ENCODE measurements at places on chromosomes 2 and 18.

GRCh38 chr2:218811382-218811781 is 20.2 kb downstream of the PRKAG3 start:
- no peak for DNase-seq

DNA sequence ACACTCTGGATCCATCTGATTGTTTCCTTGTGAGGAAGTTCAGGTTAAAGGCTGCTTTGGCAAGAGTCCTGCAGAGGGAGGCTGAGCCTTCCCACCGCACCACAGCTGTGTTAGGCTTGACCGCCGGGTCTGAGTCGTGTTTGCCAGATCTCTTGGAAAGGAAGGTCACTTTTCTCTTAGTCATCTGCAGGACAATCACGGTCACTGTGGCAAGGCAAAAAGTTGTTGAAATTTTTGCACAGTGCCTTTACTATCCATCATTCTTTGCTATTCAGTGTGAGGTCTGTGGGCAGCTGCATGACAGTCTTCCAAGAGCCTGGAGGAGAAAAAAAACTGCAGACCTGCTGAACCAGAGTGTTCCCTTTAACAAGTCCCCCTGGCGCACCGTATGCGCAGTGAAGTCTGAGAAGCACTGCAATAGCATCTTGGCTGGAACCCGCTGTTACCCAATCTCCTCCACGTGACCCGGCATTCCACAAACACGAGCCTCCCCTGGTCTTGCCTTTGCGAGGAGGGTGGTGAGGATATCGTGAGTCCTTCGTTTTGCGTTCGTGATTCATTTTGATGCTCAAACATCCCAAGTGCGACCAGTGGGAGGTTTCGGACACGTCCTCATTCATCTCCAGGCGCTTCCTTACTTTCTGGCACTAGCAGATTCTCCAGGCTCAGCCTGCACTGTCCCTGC is 23.0 kb downstream of the BIN1 start:
- no peak for DNase-seq

DNA sequence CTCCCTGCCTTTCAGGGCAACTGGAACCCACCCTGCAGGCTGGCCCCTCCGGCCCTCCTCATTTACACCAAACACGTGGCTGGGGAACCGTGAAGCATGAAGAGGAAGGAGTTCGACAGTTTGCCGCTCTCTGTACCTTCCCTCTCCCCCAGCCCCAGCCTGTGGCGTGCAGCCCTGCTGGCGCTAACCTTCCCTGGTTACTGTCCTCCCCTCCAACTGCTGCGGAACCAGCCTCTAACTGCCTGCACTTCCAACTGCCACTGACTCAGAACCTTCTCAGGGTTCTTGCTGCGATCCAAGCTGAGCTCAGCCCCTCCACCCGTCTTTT is 19.2 kb upstream of the GNAL start:
- DNase-seq, result no peak

GRCh38 chr2:39875182-39875913 is 96.3 kb upstream of the THUMPD2 start:
- no peak for DNase-seq

DNA sequence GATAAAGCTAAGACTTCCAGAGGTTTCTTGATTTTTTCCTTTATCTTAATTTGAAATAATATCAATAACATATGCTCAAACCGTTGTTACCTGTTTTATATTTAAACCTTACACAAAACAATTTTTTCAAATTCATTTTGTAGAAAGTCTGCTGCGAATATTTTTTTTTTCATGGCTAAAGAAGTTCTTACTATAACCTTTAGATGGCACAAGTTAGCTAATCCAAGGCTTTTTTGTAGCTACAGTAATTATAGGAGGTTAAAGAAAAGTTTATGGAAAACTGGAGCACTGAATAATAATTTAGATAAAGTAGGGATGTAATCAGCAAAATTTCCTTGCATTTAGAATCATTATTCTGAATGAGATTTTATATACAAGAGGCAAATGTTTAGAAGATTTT is 78.0 kb upstream of the PNPT1 start:
- no peak for DNase-seq

DNA sequence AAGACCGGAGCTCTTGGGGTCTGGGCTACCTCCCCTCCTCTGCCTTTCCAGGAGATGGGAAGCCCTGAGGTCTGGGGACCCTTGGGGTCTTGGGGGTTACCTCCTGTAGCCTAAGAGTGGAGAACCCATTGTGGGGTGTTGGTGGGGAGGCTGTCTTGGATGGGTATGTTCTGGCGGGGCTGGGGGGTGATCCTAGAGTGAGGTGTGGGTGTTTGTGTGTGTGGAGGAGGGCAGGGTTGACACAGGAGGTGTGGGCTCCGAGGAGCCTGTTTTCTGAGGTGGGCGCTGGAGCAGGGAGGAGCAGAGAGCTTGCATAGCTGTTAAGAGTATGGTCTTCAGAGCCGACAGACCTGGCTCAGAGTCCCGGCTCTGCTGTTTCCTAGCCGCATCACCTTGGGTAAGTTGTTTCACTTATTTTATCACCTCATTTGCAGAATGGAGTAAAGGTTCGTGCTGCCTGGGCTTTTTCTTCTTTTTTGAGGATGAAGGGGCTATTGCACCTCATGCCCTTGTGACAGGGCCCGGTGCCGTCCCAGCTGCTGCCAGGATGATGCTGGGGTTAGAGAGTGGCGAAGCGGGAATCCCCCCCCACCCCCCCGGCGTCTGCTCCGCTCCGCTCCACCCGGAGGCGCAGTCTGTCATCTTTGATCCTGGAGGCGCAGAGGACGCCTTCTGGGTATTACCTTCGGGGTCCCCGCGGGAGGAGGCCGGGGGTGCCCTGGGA is 17.2 kb downstream of the TET3 start:
- no peak for DNase-seq

GRCh38 chr2:96253006-96253405 is 12.8 kb downstream of the TMEM127 start:
- no peak for DNase-seq

GRCh38 chr18:9418047-9418690 is 57.1 kb upstream of the RALBP1 start:
- no peak for DNase-seq

DNA sequence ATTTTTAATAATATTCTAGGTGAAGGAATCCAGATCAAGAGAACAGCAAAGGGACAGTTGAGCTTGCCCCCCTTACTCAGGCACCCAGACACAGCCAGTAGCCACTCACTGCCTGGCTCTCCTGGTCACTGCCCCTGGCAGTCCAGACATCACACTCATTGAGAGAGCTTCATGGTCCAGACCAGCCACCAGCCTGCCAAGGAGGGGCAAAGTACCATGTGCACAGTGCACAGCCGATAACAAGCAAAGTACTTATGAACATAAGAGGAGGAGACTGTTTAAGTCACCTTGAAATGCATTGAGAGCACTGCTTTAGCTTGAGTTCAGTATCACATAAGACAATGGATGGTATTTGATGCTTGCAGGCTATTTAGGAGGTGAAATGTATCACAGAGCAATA is 21.6 kb upstream of the CYRIA start:
- no peak for DNase-seq

All from stimulated activated CD8-positive, alpha-beta memory T cell treated with anti-CD3 and anti-CD28 coated beads, Interleukin-4, amount 100 ng/mL, for 1 hour (primary cell).